Nephron progenitor cell (in vitro differentiated cells): ENCODE measurements at places on chromosomes 12 and 14.
A peak's percentile ranks its signal among the peaks of the same experiment; 100 is the strongest.

DNA sequence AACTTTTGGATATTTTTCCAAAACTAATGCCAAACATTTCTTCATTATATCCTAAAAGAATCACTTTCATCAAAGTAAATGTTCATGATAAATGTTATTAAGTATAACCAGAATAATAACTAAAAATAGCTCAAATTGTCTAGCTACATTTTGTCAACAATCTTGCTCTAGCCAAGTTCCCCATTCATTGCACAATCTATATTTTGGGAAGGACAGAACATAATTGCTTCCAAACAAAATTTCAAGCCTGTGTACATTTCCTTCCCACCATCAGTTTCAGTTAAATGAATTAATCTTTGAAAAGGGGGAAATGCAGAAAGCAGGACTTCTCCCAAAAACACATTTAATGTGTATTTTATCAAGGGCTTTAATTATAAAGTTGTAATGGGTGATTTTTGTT lies 98.0 kb upstream of the PLEKHG7 start:
- no peak for DNase-seq

DNA sequence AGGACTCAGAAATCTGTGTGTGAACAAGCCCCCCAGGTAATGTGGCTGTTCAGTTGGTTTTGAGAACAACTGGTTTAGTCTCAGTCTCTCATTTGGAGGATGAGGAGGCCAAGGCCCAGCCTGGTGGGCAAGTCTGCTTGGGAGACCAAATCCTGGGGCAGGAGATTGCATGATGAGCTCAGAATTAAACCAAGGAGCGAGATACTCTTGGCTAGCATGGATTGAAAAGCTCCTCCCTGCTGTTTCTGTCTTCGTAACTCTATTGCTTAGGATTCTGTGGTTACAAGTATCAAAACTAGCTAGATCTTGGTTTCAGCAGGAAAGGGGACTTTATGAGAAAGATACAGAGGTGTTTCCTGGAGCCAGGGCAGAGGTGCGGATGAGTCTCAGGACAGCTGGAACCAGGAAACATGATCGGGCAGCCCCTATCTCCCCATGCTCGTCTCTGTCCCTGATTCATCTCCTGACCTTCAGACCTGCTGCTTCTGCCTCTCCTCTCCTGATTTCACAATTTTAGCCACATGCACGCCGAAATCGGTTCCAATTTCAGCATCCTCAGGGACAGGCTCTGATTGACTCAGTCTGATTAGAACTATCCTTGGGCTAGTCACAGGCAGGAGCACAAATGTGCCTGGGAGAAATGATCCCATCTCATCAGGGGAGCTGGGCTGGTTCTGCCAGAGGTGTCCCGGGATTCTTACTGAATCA lies 40.2 kb upstream of the RIN3 start:
- DNase-seq = no peak

DNA sequence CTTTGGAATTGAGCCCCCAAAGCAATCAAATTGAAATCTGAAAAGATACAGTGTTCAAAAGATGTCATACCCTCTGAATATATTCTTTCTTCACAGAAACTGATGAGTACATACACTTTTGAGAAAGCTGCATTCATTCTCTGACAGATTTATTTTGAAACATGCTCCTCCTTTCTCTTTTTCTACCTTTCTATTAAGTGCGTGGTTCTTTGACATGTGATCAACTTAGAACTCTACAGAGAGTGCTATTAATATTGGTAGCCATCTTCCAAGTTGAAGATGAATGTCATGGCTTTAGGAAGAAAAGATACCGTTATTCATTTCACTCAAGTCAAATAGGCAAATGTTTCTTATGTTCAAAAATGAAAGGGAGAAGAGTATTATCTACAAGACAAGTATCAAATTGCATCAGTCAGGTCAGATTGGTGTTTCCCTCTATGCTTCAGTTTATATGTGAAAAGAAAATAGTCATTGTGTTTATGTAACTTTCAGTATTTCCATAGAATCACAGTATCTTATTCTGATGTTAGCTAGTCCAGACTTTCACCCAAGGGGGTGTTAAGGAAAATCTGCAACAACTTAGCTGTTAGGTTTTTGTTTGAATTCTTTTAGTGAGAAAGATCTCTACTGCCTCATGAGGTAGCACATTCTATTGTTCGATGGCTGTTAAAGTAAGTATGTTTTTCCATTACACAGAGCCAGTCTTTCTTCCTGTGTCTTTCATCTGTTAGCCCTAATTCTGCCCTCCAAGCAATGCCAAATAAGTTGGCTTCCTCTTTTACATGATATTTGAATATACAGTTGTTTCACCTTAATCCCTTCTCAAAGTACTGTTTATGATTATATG lies 55.4 kb upstream of the GARIN2 start:
- no peak for DNase-seq

GRCh38 chr12:1030779-1031178 lies 39.8 kb downstream of the ERC1 start:
- DNase-seq = no peak

GRCh38 chr12:28603801-28604200 lies 413.5 kb downstream of the CCDC91 start:
- no peak for DNase-seq

GRCh38 chr14:67650151-67650550 lies 24.3 kb downstream of the VTI1B start:
- no peak for DNase-seq

DNA sequence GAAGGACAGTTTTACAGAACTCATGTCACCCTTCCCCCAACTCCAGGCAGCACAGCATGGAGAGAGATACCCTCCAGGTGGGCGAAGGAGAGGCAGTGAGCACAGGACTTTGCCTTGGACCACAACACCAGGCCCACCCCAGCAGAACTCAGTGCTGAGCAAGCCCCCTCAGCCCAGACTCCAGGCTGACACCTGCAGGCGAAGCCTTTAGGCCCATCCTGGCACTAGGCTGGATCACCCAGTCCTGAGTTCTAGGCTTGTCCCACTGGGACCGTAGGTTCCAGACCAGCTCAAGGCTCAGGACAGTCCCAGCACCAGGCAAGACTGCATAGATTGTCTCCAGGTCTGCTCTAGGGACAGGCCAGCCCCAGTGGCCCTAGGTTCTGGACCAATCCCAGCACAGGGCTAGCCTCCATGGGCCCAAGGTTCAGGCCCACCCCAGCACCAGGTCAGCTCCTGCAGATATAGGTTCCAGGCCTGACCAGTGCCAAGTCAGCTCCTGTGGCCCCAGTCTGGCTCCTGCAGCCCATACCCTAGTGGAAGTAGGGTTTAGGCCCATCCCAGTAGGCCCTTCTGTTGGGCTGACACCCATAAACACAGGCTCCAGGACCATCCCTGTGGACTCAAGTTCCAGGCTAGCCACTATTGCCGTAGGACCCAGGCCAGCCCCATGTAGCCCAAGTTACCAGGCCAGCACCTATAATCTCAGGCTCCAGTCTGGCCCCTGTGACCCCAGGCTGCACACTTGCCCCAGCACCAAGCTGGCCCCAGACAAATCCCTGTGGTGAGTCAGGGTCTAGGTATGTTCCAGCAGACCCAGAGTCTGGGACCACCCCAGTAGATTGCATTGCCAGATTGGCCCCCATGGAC lies 9.4 kb downstream of the WASHC3 start:
- no peak for DNase-seq

GRCh38 chr12:61220337-61220736 lies 1039.9 kb upstream of the USP15 start:
- DNase-seq = no peak

- DNase-seq = no peak
Measured at GRCh38 chr14:20591235-20591634, at the start of gene RNASE12. RNASE12 (minus strand) TSS chr14:20591376; CDS start chr14:20590723, 653 bp downstream.

DNA sequence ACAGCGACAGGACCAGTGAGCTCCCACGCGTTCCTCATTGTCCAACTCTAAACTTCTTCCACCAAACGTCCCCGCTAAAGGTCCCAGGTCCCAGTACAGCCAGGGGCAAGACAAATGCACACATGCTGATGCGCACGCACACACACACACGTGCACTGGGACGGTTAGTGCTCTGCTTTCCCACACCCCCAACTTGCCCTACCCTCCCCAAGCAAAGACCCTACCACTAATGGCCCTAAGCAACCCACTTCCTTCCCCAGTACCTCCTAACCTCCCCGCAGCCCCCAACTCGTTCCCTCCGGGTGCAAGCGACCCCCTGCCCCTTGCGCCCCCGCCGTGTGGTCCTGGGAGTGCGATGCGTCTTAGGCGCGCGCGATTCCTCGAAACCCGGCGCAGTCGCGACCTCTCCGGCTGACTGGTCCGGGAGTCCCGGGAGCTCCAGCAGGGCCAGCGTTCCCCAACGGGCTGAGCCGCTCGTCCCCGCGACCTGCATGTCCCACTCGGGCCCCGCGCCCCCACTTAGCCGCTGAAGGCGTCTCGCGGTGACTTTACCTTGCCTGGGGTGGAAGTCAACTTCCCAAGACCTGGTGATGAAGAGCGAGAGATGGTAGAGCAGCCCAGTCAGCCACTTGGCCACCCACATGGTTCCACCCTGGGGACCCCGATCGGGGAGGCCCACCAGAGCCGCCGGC lies 578 bp downstream of the ADAMTS20 start:
- peak; percentile 60 for DNase-seq

- no peak for DNase-seq
Measured at GRCh38 chr14:23093991-23094665, 808 bp downstream of the ACIN1 start.

GRCh38 chr12:115166698-115167315 lies 482.8 kb upstream of the TBX3 start:
- DNase-seq = no peak
